ENCODE measurements at places on chromosomes 7 and 10.

- DNase-seq = no peak
Observed at GRCh38 chr7:92043637-92044036, 90.6 kb downstream of the CYP51A1 start.

DNA sequence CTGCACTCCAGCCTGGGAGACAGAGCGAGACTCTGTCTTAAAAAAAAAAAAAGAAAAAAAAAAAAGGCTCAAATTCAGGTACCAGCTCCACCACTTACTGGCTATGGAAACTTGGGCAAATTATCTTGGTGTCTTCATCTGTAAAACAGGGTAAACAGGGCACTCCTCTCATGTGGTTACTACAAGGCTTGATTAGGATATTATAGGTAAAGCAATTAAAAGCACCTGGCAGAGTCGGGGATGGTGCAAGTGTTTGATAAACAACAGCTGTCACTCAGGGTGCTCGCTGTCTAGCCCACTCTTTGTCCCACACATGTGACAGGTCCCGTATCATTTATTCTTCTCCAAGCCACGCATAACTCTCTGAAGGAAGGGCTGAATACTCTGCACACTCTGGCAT, 96.9 kb downstream of the SORBS1 start:
- no peak for DNase-seq

DNA sequence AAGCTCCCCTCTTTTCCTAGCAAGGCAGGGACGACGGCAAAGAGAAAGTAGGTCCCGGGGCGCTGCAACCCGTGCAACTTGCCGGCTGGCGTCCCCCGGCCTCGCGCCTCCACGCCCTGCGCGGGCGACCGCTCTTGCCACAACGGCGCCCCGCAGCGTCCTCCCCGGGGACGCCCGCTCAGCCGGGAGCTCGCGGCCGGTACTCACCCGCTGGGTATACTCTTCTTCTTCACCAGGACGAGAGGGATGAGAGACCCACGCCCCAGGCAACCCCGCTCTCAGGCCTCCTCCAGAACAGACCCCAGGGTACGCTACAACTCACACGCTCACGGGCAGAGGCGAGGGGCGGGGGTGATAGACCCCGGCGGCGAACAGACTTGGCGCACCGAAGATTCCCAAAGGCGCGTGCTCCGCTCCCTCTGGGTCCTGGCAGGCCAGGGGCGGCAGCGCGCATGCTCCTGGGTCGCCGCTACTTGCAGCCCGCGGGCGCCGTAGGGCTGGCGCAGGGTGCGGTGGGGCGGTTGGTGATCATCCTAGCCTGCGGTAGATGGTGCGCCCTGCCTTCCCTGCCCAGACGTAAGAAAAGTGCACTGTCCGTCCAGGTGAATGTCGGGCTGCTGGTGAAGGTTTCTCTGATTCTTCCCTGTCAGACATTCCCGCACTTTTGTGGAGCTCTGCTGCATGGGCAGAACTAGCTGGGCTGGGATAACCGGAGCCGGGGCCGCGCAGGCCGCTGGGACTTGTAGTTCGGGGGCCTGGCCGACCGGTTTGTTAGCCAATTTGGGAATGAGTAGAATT, at the start of gene CC2D2B:
TSS of gene CC2D2B (plus strand) at position 520 of the 798 bp plus-strand sequence. CDS start 3,349 bp downstream, outside the sequence.
- peak; percentile 23 for DNase-seq

DNA sequence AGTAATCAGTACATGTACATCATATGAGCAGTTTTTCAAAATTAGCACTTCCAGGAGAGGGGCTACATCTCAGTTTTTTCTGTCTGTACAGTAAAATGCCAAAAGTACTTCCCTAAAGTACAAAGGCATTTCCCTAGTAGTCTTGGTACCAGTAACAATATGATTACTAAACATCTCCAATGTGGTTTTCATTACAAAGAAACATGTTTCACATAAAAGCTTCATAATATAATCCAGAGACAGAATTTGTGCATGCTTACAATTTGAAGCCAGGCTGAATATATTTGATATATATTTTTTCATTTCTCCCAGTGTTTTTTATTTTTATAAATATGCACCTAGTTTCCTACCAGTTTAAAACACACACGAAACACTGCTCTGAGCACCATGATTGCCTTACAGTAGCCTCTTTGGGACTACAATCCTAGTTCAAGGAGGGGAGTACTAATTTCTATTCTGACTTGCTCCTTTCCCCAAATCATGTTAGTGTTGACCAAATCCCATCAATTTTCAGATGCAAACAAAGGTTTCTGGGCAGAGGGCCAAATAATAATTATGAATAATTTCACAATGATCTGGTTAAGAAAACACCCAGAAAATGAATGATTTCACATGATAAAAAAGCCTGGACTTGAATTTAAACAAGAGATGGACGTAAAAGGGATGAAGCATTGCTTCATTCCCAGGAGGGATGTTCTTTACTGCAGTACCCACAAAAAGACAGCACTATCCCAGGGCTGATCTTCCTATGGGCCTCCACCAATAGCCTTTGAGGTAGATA, 201.3 kb downstream of the SLC25A13 start:
- no peak for DNase-seq

DNA sequence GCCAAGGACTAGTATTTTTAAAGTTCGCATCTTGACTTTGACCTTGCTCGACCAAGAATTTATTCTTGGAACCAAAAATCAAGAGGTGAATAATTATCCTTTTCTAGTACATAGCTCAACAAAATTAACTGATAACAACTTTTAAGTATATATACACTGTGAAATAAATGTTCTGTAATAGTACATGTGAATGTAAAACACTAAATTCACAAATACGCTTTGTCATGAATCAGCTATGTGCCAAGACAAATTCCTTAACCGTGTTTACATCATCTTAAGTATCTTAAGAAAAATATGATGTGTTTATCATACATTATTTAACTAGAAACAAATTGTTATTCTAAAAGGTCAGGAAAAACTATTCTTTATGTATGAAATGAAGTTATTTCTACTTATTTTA, 83.3 kb downstream of the CUL2 start:
- no peak for DNase-seq

GRCh38 chr10:93535293-93535692, 31.2 kb upstream of the FFAR4 start:
- no peak for DNase-seq

DNA sequence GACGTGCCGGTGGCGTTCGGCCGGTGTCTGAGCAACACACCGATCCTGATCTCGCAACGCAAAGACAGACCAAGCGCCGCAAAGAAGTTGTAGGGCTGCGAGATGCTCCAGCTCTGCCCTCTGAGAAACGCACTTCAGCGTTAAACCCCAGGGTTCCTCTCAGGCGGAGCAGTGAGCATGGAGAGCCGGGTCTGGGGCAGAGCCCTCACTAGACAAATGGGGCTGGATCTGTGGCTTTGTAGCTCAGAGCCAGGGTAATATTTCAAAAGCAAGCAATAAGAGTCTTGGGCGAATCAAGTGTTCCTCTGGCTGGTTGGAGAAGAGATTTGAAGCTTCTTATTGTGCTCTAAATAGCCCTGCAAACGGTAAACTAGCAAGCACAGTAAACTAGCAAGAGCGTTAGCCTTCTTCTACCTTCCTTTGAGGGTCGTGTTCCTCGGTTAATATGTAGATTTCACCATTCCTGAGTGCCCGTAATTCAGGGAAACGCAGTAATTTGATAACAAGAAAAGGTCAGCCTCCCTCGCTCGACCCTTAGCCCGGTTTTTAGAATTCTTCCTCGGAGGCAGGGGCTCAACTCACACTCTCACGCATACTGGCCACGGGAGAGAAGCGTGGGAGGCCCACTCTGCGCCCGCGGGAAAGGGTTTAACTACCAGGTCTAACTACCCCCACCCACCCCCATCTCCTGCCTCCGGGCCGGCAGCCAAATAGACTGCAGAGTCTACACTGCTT, 6.7 kb downstream of the SKAP2 start:
- DNase-seq = peak; percentile 19

- no peak for DNase-seq
Observed at GRCh38 chr10:77686650-77687417, 49.2 kb upstream of the KCNMA1 start.

- no peak for DNase-seq
Observed at GRCh38 chr10:114687459-114687858, 29.4 kb upstream of the ABLIM1 start.

DNA sequence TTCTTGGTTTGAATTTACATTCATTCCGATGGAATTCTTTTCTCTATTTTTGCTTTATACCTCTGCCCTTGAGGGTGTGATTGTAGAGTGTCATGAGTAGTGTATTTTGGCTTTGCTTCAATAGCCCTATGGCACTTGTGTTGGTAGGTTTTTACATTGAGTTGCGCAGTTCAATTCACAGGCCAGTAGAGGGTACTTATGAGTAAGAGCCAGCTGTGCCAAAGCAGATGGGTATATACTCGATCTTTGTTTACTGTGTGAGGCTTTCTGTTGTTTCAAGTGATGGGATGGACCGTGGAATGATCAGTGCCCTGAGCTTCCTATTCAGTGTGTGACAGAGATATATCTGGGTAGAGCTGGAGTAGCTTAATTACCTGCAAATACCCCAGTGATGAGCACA, 4.3 kb upstream of the AKR1C3 start:
- no peak for DNase-seq

DNA sequence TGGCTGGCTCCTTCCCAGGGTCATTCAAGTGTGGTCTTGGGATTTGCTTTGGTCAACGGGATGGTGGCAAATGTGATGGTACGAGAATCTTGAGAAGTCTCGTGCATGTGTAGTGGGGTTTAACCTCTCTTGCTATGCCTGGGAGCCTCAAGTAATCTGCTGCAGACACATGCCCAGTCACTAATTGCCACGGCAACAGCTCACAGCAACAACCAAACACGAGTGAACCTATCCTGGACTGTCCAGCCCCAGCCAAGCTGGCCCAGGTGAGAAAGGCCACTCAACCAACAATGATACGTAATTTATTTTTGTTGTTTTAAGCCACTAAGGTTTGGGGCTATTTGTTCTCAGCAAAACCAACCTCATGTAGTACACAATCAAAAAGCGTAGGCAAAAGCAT, 38.1 kb upstream of the DDC start:
- DNase-seq = no peak

- no peak for DNase-seq
Observed at GRCh38 chr10:69316313-69317059, 38.2 kb downstream of the HK1 start.

DNA sequence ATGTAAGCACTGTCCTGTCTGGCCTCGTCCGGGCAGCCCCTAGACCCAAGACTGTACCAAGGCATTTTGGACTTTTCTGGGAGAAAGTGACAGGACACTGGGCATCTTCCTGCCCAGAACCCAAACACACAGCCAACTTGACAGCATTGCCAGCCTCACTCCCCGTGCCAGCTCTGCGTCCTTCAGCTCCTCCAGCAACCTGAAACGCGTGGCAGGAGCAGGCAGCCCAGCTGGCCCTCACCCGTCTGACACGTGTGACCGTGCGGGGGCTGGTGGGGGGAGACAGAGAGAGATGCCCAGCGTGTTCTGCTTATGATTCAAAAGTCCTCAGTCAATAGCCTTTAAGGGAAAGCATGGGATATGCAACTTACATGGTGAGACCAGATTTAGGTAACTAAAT, 50.3 kb upstream of the SLC29A3 start:
- no peak for DNase-seq

DNA sequence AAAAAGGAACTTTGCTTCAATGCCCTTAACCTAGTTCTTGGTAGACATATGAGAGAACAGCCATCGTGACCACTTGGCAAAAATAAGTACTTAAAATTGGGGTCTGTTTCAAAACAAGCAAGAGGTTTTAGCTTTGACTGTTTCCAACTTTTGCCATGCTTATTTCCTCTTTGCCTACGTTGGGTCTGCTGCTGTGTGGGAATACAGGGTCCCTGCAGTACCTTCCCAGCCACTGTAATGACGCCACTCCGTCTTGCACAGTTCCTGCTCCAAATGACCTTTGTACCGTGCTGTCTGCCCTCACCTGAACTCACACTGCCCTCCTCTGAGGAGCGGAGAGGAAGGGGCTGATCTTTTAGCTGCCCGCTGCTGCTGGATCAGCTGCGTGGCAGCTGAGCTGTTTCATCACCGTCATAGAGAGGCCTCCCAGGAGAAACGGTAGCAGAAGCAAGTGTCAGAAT, 133.1 kb downstream of the MAPK8 start:
- DNase-seq = no peak

DNA sequence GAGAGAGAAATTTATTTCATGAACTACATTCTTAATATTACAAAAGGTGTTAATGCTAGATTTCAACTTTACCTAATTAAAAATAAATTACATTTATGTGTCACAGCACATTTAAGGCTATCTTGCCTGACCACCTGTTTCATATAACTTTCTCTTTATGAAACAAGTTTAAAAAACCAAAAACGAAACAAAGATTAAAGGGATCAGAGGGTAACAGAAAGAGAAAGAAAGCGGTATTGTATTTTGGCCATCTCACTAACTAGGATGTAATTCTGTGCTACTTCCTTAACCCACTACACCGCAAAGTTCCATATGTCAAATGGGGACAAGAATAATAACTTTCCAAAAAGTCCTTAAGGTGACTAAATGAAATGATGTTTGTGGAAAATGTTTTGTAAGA, 6.3 kb upstream of the RHOBTB1 start:
- no peak for DNase-seq

DNA sequence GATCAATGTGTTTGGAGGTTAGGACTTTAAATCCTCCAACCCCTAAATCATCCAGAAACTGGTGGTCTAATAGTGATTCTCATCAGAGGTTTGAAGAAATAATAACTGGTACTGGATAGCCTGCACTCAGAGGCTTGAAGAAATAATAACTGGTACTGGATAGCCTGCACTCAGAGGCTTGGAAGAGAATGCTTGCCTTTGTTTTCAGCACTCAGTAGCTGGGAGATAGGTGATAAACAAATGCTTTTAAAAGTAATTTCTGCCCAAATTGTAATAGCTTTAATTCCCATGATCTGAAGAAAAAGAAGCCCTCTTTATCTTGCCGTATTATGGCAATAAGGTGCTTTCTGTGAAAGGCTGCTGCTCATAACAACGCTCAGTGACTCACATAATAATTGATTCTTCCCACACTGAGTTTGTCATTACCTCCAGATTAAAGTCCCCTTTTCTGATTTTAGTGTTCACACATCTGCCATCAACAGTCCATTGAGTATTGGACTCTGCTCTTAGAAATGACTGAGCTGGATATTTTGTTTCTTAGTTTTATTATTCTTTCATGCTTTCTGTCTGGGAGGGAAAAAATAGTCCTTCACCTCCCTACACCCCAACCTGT, 112.3 kb upstream of the PHYHIPL start:
- no peak for DNase-seq

- no peak for DNase-seq
Observed at GRCh38 chr7:112132051-112132694, 74.0 kb downstream of the DOCK4 start.

- DNase-seq = no peak
Observed at GRCh38 chr10:5551531-5552375, 27.0 kb downstream of the CALML3 start.

All from GOT3 (cell line).